Naive thymus-derived CD8-positive, alpha-beta T cell (primary cell): ENCODE measurements at places on chromosomes 6 and 20.

DNA sequence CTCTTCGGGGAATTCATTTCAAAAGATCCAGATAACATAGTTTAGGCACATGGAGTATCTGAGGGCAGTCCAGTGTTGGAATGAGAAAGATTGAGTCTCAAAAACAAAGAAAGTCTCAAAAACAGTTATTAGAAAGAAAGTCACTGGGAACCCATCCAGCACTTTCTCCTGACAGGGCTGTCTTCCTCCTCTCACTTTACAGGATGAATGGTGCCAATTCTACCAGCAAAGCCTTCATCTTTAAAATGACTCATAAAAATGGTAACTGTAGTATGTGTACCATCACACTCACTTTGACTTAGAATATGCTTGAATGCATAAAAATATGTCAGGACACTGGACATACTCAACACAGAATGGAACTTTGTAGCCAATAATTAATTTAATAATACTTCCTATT, 71.3 kb downstream of the SLC22A3 start:
- no peak for DNase-seq

DNA sequence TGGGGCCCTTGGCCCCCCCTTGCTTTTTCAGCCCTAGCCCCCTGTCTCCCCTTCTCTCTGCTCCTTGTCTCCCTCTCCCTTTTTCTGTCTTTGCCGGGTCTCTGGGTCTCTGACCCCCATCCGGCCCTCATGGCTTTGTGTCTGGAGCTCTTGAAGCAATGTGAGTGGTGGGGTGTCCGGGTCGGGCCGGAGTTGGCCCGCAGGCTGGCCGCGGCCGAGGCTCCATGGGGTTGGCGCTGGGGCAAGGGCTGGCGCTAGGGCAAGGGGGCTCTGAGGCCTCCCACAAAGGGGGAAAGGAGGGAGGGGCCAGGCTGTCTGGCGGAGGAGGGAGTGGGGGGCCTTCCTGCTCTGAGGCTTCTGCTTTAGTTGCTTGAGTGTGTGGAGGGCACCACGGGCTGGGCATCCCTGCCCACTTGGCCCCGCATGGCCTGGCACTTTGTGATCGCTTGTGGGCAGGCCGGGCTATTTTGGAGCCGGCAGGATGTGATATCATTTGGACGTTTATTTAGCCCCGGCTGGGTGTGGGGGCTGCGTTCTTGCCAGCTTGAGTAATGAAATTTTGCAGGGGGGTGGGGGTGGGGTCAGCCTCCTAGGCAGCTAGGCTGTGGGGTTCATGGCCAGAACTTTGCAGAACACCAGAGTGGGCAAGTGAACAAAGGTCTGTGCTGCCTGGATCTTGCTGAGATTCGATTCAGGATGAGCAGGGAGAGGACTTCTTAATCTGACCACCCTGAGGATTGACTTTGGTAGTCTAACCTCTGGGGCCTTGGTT, 78.7 kb upstream of the MYL9 start:
- no peak for DNase-seq

- DNase-seq, result no peak
Observed at GRCh38 chr6:56692523-56693245, 50.0 kb upstream of the DST start.

GRCh38 chr6:16331384-16332174, 93.2 kb downstream of the GMPR start:
- peak; percentile 50 for DNase-seq

GRCh38 chr6:81413306-81413705, 339.2 kb downstream of the TENT5A start:
- no peak for DNase-seq
